ENCODE measurements at places on chromosomes 1 and 21. TPM values are rescaled to one million over a fixed set of nuclear protein-coding genes. Genes with fewer than 3 reads are reported as not detected.

Gene TTC4
- total RNA-seq: 11.7 TPM

Gene CDKN2C
- 19.6 TPM for total RNA-seq

Gene TSPAN1
- 0.49 TPM for total RNA-seq

Gene TENT5C
- 0.16 TPM for total RNA-seq

Gene HRNR
- total RNA-seq: not detected

Gene AMY2A
- total RNA-seq: not detected

Gene PGBD5
- 0.25 TPM for total RNA-seq

Gene TRIM45
- 1.3 TPM for total RNA-seq

Gene LAX1
- total RNA-seq: under 0.01 TPM

Gene GBP4
- 24.8 TPM for total RNA-seq

Gene HSF2BP
- total RNA-seq: 0.76 TPM

Gene LIPI
- total RNA-seq: not detected

Gene MAP10
- 1.3 TPM for total RNA-seq

Gene OR2L5
- not detected for total RNA-seq

Gene EEIG2
- 1.9 TPM for total RNA-seq

Gene BNIPL
- total RNA-seq: 0.57 TPM

Gene SYNC
- total RNA-seq: 22.1 TPM

Gene NT5C1A
- total RNA-seq: not detected

Gene EVA1B
- total RNA-seq: 59.6 TPM

Gene C1orf87
- total RNA-seq: not detected

Gene AMY1A
- total RNA-seq: not detected

Gene NBPF10
- 0.63 TPM for total RNA-seq

Gene CCDC185
- total RNA-seq: not detected

Gene ANXA9
- not detected for total RNA-seq

Gene LMX1A
- total RNA-seq: not detected

Gene SPRR1B
- not detected for total RNA-seq

Gene IL20
- not detected for total RNA-seq

Gene OR2L3
- not detected for total RNA-seq

Gene BCL2L15
- under 0.01 TPM for total RNA-seq

Gene FUBP1
- total RNA-seq: 147 TPM

Gene SMAP2
- 2.8 TPM for total RNA-seq

Gene PROK1
- total RNA-seq: not detected

Gene NTMT2
- total RNA-seq: not detected

Gene KRTAP8-1
- total RNA-seq: not detected
